Stimulated activated naive B cell treated with anti-CD40 and anti-IgM and Interleukin-4, amounts not matched to agents 10 μg/mL and 1 μg/mL and 100 μg/mL, for 72 hours (primary cell): ENCODE measurements at places on chromosomes 13 and 19.

DNA sequence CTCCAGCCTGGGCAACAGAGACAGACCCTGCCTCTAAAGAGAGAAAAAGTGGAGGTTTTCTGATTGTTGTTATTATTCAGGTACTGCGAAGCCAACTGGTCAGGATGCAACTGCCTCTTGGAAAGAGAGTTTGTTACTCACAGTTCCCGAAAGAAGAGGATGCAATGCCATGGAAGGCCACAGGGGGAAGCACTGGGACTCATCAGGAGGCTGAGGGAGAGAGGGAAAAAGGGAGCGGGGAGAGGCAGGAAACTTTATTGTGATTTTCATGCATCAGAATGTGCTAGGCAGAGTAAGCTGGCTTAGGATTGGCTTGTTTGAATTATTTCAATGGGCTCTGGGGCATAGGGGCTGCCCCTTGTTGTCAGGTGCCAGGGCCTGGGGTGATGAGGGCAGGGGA, 27.6 kb downstream of the MYO9B start:
- no peak for DNase-seq

DNA sequence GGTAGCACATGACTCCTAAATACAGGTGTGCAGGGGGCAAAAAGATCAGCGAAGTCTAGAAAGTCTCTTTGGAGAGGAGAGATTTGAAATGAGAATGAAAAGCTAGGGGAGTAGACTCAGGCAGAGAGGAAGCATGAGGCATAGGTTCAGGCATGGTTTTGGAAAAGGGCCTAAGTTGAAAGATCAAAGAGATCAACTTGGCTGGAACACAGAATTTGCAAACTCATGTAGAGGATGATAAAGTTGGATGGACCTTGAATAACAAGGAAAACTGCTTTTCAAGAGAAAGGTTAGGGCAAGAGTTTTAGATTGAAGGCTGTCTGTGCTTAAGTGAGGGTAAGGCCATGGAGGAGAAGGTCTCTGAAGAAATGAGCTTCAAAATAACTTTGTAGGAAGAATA, 47.4 kb upstream of the UBAC2 start:
- no peak for DNase-seq

GRCh38 chr13:24192811-24193162, 32.3 kb downstream of the SPATA13 start:
- DNase-seq = no peak

GRCh38 chr19:5147978-5148793, 179.3 kb downstream of the KDM4B start:
- no peak for DNase-seq

DNA sequence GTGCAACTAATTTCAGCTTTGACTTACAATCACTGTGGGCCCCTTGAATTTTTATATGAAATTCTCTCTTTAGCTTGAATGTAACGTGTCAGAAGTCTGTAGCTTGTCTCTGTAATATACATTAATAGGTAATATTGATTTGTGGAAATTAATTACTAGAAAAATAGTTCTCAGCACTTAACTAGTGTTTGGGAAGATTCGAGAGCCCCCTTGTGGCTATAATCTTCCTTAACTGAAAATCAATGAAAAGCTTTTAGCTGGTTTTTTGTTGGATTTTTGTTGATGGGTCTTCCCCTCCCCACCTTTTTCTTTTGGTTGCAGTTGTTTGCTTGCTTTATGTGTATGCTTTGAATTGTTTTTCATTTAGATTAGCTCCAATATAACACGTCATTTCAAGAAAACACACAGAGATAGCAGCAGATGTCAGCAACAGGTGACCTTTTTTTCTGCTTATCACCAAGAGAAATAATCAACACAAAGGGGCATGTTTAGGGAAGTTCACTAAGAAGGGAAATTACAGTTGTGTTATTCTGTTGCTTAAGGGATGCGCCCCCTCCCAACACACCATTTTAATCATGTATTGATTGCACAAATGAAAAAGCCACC, 176.8 kb downstream of the OXGR1 start:
- DNase-seq = no peak

DNA sequence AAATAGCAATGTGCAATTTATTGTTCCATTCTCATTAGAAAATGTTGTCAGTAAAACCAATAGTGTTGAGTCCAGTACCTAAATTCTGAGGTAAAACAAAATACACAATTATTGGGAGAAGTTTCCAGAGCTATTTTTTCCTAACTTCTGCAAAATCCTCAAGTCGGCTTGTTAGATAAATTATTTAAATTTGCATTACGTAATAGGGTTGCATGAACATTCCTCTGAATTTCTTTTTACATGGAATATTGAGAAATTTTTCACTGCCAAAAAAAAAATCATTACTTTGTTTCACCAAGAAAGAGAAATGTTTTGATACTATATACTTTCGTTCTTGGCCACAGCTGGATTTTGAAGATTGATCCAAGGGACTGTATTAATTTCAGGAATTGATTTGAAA, 1.5 kb downstream of the ZNF507 start:
- DNase-seq = no peak

DNA sequence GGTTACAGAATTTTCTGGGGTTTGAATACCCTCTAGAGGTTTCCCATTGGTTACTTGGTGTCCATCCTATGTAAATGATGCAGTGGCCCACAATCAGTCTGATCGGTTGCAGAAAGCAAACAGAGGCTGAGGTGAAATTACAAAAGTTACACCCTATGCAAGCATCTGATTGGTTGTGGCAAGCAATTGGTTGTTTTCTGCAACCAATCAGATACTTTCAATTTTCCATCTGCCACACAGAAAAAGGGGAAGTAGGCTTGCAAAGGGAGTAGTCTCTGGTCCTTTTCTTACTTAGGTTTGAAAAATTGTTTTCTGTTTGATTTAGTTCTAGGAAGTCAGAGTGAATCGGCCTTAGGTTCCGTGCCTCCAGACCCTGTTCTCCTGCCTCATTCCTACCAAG, 93.1 kb downstream of the WTIP start:
- DNase-seq = no peak

- DNase-seq = peak; percentile 4
These were observed 71.2 kb upstream of the GTF3A start for GRCh38 chr13:27353166-27353583.

- no peak for DNase-seq
These were observed 2878.3 kb upstream of the PCDH20 start for GRCh38 chr13:64293923-64294322.

DNA sequence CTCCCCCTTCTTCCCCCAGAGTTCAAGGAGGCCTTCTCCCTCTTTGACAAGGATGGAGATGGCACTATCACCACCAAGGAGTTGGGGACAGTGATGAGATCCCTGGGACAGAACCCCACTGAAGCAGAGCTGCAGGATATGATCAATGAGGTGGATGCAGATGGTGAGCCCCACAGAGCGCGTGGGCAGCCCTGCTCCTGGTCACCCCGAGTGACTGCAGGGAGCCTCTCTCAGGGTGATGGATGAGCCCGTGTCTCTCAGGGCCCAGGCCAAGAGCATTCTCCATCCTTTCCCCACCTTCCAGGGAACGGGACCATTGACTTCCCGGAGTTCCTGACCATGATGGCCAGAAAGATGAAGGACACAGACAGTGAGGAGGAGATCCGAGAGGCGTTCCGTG, 7.0 kb downstream of the CALM3 start:
- DNase-seq = no peak

DNA sequence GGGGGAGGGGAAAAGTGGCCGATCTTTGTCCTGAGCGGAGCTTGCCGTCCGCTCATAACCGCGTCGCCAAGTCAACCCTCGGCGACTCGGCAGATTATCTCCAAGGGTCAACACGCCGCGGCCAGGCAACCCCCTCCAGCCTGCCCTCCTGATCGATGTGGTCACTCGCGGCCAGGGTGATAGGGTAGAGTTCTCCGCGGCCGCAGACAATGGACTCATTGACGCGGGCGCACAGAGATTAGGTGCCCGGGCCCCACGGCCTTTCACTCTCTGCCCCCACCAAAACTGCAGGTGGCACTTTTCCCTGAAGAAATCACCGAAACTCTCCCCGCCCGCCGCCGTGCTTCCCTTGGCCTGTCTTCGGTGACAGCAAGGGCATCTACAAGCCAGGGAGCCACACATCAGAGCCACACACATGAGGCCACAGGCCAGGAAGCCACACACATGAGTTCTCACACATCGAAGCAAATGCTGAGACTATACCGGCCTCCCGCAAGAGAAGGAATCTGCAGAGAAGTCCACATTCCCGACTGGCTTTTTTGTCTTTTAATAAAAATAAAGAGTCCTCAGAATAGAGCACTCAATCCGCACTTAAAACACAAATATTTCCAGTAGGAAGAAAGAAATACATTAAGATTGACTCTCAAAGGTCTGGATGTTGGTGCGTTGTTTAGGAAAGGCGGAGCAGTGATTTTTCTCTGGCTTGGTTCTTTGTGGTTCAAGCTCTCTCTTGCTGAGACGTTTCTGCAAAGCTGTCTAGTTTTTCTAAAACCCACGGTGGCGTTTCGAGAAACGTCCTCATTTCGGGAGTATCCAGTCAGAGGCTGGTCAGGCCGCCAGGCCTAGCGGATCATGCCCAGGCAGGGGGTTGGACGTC, 1.5 kb upstream of the PDX1 start:
- no peak for DNase-seq

DNA sequence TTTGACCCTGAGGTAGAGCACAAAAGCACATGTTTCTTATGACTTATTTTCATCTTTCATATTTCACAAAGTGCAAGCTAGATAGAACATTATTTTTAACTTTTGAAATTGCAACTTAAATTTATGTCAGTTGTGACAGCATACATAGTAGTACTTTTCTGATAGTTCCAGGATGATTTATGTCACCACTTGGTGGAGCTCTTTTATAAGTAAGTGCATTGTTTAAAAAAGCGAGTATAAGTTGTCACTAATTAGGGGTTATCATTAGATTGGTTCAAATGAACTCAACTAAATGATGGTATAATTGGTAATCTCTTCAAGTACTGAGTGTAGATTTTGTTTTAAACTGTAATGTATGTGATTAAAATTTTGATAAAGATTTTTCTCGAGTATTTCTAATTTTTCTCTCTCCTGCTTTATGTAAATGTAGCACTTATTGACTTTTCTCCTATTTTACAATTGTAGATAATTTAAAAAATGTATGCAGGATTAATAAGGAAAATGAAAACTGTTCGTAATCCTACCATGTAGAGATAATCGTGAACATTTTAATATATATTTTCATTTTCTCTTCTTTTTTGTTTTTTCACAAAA, 31.1 kb downstream of the RB1 start:
- no peak for DNase-seq
